Hepatocyte (in vitro differentiated cells): ENCODE measurements at places on chromosomes 4 and X. TPM values are rescaled to one million over a fixed set of nuclear protein-coding genes. Genes with fewer than 3 reads are reported as not detected.

- no peak for DNase-seq
These were observed 28.7 kb downstream of the DOK7 start for GRCh38 chr4:3491681-3492405.

DNA sequence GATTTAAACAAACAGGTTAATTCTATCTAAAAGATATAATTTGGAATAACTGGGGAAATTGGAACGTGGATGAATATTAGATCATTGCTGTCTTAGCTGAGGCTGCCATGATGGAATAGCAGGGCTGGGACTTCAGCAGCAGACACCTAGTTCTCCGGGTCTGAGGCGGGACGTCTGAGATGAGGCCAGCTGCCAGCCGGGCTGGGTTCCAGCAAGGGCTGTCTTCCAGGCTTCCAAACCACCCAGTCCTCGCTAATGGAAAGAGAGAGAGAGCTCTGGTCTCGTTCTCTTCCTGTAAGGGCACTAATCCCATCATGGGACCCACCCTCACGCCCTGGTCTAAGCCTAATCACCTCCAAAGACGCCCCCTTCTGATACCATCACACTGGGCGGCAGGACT, 85.7 kb downstream of the ADRA2C start:
- DNase-seq = no peak

GRCh38 chr4:147548256-147548655, 67.4 kb downstream of the EDNRA start:
- no peak for DNase-seq

- DNase-seq = no peak
These were observed 81.1 kb downstream of the SUPT20HL2 start for GRCh38 chrX:24232796-24233195.

The MFAP3L gene
- polyA plus RNA-seq = 2.4 and 2.9 TPM in 2 replicates
